ENCODE measurements at places on chromosomes 5 and 9.

GRCh38 chr9:22064957-22065356 is 55.9 kb upstream of the CDKN2B start:
- DNase-seq: no peak

DNA sequence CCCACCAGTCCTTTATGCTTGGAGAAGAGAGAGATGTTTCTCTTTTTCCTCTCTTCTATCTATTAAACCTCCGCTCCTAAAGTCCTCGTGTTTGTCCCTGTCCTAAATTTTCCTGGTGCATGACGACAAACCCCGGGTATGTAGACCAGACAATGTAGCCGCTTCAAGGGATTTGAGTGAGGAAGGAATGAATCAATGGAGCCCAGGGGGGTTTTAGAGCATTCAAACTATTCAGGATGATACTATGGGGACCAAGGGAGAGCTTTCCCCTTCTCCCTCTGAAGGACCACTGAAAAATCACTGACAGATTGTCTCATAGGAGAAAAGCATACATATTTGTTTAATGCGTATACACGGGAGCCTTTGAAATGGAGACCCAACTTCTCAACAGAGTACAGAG is 18.4 kb downstream of the CEL start:
- no peak for DNase-seq

DNA sequence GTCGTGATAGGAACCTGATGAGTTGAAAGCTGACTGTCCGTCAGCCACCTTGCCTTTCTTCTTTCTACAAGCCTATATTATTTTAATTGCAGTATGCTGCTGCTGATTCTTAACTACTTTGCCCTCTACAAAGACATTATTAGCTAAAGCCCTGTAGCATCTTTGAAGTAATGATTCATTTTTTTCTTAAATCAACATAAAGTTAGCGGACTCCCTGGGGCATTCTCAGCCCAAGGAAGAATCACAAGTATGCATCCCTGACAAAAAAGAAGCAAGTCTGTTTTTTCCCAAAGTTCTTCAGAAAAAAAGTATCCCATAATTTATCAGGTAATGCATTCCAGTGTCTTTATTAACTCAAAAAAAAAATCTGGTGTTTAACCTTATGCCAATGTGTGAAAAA is 69.5 kb upstream of the TAS2R1 start:
- no peak for DNase-seq

- no peak for DNase-seq
Observed at GRCh38 chr5:135051872-135052271, 17.8 kb upstream of the PITX1 start.

- no peak for DNase-seq
Observed at GRCh38 chr5:141484641-141485311, at the start of gene PCDHGC4. TSS of gene PCDHGC4 (plus strand) at chr5:141485030. CDS start at chr5:141485174, 144 bp downstream.

GRCh38 chr9:35688558-35689541 is 875 bp downstream of the TPM2 start:
- peak; percentile 78 for DNase-seq

DNA sequence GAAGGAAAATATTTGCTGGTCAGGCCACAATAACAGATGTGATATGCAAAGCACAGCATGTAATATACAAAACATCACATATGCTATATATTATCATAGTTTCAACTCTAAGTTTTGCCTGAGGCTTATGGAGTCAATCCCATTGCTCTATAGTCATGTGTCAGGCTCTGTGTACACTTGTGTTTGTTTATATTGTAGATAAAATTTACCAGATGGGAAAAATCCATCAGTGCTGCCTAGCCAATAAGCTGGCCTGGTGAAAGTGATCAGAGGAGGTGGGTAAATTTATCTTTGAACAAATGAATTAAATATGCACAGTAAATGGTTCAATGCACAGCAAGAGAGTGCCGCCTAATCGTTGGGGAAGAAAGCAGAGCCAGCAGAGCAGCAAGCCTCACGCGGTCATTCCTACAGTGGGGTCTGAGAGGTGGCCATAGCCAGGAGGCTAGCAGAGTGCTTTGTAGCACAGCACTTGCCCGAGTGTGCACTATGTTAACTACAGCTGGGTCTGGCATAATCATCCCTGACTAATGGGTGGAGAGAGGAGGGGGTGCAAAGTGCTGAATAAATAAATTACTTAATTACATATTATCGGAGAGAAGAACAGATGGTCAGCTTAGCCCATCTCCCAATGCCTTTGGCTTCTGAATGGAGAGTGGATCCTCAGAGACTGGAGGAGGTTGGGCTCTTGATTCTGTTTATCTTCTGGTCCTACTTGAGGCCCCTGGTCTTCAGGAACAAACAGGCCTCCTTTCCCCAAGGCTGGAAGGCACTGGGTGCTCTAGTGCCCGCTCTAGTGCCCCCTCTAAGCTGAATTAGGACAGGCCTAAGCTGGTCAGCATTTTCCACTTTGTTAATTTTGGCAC is 153.5 kb downstream of the MAT2B start:
- DNase-seq: no peak

GRCh38 chr9:85292261-85292660 is 449.5 kb downstream of the AGTPBP1 start:
- DNase-seq: no peak

GRCh38 chr9:92986176-92987119 is 39.1 kb downstream of the FGD3 start:
- DNase-seq: no peak

DNA sequence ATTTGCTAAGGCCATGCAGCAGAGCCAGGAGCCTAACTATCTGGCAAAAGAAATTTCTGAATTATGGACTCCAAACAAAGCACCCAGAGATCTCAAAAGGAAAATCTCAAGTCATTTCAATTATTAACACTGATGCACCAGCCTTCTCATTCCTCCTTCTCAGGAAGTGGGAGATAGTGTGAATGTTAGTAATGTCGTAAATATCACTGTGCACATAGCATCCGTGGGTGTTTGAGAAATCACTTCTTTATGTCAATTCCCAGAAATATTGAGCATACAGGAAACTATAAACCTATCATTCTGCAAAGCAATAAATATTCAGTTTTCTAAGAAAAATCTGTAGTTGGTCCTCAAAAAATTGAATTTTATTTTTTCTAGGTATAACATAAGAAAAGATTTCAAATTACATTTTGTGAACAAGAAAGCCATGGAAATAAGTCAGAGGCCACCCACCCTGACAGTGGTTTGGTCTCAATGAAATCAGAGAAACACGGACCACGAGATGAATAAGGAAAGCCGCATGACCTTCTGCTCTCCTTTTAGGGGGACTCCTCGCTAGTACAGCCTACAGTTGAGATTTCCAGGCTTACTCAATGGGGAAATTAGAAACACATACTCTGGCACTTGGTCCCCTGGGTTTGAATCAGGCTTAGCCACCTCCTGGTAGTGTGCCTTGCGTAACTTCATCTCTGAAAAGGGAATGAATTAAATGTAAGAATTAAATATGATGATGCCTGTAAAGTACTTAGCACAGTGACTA is 120.6 kb downstream of the DIRAS2 start:
- DNase-seq: no peak

DNA sequence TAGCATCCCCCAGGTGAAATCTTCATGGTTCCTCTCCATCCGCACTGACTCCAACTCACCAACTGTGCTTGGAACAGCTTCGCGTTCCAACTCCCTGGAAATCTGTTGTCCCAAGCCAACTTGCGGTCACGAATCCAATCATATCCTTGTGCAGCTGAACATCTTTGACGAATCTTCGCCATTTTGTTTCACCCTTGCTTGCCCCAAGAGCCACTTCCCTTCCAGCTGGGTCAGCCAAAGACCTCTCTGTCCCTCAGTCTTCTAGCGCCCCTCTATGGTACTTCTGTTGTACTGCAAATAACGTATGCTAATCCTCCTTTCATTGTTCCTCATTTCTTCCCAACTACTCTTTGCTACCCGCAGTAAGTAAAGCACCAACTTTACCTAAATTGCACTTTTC is 61.0 kb upstream of the TARS1 start:
- peak; percentile 42 for DNase-seq

DNA sequence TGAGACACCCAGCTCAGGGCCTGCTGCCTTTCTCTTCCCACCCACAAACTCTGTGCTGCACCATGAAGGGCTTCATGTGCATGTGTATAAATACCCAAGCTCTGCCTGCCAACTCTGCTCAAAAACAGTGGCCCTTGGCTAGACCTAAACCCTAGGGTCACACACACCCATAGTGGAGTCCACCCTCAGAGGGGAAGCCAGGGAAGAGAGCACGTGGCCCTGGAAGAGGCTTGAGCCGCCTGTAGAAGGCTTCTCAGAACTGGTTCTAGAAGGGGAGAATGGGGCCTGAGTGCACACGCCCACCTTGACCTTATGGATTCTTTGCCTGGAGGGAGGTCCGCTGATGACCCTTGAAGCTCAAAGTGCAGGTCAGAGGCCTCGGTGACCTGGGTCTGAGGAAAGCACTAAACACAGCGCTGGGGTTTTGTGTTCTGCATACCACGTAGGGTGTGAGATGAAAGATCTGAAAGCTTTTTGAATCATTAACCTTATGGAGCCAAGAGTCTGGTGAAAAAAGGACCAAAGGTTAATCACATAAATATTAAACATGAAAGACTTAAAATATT is 60.6 kb downstream of the CYFIP2 start:
- no peak for DNase-seq

DNA sequence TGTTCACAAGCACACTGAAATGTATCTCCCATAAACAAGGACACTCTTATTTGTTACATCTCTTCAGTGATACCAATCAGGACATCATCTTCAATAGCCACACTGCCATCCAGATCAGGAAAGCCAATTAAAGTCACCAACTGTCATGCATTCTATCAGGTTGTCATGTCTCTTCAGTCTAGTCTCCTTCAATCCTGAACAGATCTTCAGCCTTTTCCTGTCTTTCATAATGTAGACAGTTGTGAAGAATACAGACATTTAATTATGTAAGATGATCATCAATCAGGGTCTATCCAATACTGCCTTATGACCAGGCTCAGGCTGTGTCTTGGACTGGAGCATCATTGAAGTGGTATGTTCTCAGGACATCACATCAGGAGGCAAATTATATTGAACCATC is 419.8 kb upstream of the SMC2 start:
- DNase-seq: no peak

DNA sequence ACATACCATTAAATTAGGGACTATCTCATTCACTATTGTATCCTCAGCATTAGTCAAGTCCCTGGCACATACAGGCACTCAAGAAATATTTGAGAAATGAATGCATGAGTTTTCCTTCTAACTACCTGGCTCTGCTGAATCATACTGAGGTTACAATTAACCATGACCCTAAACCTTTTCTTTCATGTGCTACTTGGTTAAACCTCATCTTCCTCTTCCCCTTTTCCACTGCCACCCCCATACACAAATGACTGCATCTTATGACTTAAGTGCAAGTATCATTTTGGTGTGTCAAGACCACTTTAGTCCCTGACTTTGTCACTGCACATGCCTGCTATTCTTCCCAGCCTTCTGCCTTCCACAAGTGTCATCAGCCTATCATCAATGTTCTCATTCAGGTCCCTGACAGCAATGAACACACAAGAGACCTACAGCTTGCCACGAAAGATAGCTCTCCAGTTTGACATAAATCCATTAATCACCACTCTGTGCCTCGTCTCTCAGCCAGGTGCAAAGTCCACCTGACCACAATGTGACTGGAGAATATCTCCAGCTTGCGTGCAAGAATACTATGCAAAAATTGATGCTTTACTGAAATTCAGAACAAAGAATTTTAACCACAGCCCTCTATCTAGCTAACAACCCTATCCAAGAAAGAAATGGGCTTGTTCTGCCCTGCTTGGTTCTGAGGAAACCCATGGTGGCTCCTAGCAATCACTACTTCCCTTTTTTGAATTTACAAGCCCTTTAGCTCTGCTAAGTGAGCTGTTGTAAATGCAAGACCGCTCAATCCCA is 74.5 kb downstream of the MAPKAP1 start:
- peak; percentile 90 for DNase-seq

GRCh38 chr9:81522716-81523551 is 166.4 kb downstream of the TLE1 start:
- DNase-seq: peak; percentile 75

GRCh38 chr5:110356677-110357076 is 369.8 kb downstream of the TMEM232 start:
- peak; percentile 23 for DNase-seq

- DNase-seq: no peak
Observed at GRCh38 chr5:40412771-40413170, 266.9 kb upstream of the PTGER4 start.

DNA sequence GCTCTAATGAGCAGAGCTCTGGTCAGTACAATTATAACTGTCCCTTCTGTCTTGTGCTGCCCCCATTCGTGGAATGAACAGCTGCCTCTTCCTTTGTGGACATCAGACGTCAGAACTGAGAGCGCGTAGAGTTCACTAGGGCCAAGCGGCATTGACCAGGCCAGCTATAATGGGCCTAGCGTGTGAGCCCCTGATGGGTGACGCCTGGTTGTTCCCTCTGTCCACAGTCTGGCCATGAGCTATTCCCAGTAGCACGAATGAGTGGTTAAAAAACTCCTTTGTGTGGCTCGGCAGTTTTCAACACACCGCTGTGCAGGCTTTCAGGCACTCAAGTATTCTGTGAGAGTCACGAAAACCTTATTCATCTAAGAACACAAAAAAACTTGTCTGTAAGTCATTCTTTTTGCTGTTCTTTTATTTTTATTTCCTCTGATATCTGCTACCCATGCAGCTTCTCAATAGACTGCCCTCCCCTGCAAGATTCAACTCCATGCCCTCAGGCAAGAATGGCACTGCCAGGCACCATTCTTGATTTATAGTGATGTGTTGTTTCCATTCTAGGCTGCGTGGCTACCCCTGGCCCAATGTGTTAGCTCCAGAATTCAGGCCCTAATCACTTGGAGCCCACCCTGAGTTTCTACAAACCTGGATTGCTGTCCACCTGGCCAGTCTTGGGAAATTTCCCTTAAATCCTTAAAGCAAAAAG is 52.5 kb downstream of the ANKDD1B start:
- DNase-seq: no peak

GRCh38 chr9:127211983-127212382 is 52.6 kb upstream of the GARNL3 start:
- DNase-seq: no peak

GRCh38 chr5:152142840-152143469 is 218.3 kb upstream of the GLRA1 start:
- peak; percentile 60 for DNase-seq

GRCh38 chr5:35487233-35488025 is 130.2 kb upstream of the SPEF2 start:
- DNase-seq: no peak

GRCh38 chr9:69474821-69475220 is 149.8 kb downstream of the ENTREP1 start:
- DNase-seq: no peak

GRCh38 chr5:67896311-67896929 is 319.1 kb upstream of the PIK3R1 start:
- DNase-seq: no peak

- DNase-seq: peak; percentile 59
Observed at GRCh38 chr5:64939772-64940510, 171.2 kb downstream of the CWC27 start.

DNA sequence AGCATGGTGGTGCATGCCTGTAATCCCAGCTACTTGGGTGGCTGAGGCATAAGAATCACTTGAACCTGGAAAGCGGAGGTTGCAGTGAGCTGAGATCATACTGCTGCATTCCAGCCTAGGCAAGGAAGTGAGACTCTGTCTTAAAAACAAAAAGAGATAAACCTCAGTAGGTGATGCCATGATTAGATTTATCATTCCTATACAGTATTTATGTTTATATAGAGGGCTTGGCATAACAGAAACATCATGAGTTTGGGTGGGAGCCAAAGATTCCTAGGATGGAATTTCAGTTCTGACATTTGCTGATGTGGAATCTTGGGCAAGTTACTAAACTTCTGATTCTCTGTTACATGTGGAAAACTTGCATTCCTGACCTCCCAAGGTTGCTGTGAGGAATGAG is 22.3 kb downstream of the RFK start:
- DNase-seq: peak; percentile 61

Measured in kidney tubule cell (primary cell).